ENCODE measurements at places on chromosomes 16 and 17. TPM values are rescaled to one million over a fixed set of nuclear protein-coding genes. Genes with fewer than 3 reads are reported as not detected.

The TMEM238L gene
- not detected for total RNA-seq

The C1QL1 gene
- total RNA-seq = 1.4 TPM

The FOXJ1 gene
- total RNA-seq = 0.13 TPM

The TP53TG3C gene
- not detected for total RNA-seq

The CSF3 gene
- total RNA-seq = not detected

The CNEP1R1 gene
- 19.7 TPM for total RNA-seq

The TXNDC11 gene
- total RNA-seq = 32.3 TPM

The HOXB9 gene
- not detected for total RNA-seq

The TOM1L1 gene
- 33.9 TPM for total RNA-seq

The KRTAP4-8 gene
- total RNA-seq = not detected

The SPATA32 gene
- 0.18 TPM for total RNA-seq

The CAVIN1 gene
- 510 TPM for total RNA-seq

The HOXB1 gene
- total RNA-seq = not detected

The CCL3 gene
- not detected for total RNA-seq

The TBC1D3L gene
- 28.5 TPM for total RNA-seq

The KRT17 gene
- total RNA-seq = 43.2 TPM

The AMFR gene
- total RNA-seq = 136 TPM

The KRTAP2-3 gene
- not detected for total RNA-seq

The TLCD3B gene
- 0.32 TPM for total RNA-seq

The HBA2 gene
- not detected for total RNA-seq

The LITAFD gene
- not detected for total RNA-seq

The MILR1 gene
- total RNA-seq = not detected

The TEKT1 gene
- not detected for total RNA-seq

The HOXB8 gene
- total RNA-seq = not detected

The SLC6A2 gene
- total RNA-seq = not detected

The NUTF2 gene
- total RNA-seq = 121 TPM

The SLFN12 gene
- total RNA-seq = 24.4 TPM

The RRN3 gene
- 23.8 TPM for total RNA-seq

The POLG2 gene
- total RNA-seq = 18.3 TPM

The SLC12A3 gene
- not detected for total RNA-seq

The TMEM100 gene
- 3.4 TPM for total RNA-seq

The TNP2 gene
- total RNA-seq = not detected

The LRRC37B gene
- total RNA-seq = 24.7 TPM

The KRTAP4-9 gene
- not detected for total RNA-seq

The PRR35 gene
- not detected for total RNA-seq

The NETO2 gene
- total RNA-seq = 21.3 TPM

The TSNAXIP1 gene
- 4.1 TPM for total RNA-seq

The WFDC1 gene
- total RNA-seq = 0.24 TPM
